Head of caudate nucleus (tissue), 42 donors: ENCODE measurements at places on chromosomes 3 and 15.

DNA sequence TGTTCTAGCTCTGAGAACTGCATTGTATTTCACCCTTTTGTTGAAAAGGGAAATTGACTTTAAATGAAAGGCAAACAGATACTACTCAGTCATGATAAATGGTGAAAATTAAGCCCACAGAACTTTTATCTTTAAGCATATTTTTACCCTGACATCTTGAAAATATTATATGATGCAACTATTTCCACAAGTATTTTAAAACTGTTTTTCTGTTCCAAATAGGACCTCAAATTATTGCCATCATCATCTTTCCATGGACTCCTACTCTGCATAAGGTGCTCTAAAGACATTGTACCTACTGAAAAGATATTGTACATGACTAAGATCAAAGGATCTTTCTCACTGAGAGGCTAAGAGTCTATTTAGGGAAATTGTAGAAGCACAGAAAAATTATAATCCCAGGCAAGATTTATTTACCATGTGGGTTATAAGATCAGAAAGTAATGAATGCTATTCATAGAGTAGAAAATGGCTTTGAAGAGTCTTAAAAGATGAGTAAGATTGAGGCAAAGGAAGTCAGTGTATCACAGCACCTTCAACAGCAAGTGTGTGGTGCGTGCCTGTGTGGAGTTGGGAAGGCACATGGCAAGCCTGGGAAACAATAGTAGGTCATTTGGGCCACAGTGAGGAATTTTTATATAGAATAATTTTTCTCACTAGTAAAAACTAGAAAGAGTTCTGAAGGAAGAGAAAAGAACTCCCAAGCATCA is 68.8 kb downstream of the VGLL3 start:
- no peak for DNase-seq

- no peak for DNase-seq
These were observed 74.4 kb upstream of the KLF13 start for GRCh38 chr15:31252171-31252785.

- peak; percentile 85 for DNase-seq
These were observed 17.7 kb downstream of the CPN2 start for GRCh38 chr3:194333212-194333980.

- DNase-seq = no peak
These were observed 109.3 kb downstream of the CBLB start for GRCh38 chr3:105759442-105760078.

GRCh38 chr3:184953401-184953800 is 141.4 kb downstream of the VPS8 start:
- no peak for DNase-seq

DNA sequence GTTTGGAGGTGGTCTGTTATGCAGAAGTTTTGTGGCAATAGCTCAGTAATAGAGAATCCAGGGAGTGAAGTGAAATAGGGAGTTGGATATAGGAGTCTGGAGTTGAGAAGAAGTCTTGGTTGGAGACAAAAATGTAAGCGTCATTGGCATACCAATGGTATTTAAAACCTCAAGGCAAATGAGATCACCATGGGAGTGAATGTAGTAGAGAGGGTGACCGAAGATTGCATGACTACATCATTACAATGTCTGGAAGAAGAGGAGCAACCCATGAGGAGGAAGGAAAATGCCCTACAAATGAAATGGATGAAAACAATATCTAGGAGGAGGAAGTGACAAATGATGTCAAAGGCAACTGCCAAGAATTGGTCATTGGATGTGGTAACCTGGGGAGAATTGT is 54.4 kb downstream of the CNTN4 start:
- DNase-seq = no peak

- DNase-seq = no peak
These were observed 125.5 kb upstream of the PRR20G start for GRCh38 chr3:127413318-127413673.

DNA sequence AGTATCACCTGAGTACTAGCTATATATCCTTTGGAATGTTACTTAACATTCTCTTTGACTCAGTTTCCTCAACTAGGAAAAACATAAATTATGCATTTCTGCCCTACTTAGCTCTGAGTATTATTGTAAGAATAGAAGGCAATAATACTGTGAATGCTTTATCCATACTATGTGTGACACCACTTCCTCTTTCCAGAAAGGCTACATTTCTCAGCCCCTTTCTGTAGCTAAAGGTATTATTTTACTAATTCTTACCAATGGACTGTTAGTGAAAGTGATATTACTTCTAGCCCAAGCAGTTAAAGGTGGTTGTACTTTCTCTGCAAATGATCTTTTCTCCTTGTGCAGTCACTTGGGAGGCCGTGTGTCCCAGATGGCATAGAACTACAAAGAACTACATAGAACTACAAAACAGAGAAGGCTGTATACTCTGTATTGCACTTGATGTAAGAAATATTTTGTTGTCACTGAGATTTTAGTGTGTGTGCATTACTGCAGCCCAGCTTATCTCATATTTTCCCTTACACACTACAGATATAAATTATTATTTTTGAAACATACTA is 35.1 kb downstream of the MYH15 start:
- DNase-seq = no peak

DNA sequence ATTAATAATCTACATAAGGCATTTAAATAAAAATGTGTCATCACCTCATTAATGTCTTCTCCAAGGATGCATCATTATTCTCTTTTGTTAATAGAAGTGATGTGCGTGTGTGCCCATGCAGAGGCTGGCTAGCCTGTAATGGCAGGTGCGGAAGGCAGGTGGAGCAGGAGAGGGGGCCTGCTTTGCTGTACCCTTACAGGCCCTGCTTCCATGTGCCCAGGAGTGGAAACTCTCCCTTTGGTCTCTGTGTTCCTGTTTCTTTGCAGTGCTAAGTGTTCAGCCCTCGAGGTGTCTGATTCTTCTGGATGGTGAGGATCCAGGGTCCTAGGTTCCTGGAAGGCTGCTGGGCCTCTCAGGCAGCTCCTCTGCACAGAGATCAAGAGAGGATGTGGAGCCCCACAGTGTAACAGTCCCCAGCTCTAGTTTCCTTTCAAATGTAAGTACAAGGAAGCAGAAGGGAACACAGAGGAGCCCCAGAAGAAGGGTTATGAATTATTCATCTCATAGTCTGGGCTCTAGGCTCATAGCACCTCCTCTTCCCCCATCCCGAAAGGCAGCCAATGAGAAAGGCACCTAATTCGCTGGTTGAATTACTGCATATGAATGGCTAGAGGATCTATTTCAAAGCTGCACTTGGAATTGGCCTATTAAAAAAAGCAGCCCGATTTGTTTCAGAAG is 39.2 kb upstream of the AGBL1 start:
- DNase-seq = peak; percentile 35

- DNase-seq = no peak
These were observed 131.4 kb downstream of the THRB start for GRCh38 chr3:24363242-24363641.

DNA sequence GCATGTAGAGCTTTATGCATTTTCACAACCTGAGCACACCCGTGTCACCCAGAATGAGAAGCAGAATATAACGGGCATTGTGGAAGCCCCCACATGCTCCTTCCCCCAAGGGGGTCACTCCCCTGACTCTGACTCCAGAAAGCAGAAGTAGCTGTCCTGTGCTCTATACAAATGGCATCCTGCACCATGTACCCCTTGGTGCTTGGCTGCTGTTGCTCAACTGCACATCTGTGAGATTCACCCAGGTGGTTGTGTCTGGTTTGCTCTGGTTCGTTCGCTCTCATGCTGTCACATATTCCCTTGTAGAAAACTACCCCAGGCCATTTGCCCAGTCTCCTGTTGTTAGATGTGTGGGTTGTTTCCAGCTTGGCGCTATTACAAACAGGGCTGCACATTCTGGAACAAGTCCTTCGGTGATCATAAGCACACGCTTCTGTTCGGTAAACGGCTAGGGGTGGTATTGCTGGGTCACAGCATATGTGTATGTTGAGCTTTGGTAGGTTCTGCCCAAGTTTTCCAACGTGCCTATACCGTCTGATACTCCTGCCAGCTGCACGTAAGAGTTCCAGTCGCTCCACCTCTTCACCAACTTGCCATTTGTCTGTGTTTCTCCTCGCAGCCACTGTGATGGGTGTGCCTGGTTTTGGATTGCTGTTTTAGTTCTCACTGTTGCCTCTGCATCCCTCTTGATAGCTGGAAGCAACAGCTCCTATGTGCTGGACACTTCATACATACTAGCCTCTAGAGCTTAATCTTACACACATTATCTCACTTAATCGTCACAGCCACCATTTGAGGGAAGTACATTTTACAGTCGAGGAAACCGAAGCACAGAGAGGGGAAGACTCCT is 65.4 kb upstream of the SLC6A6 start:
- DNase-seq = no peak

DNA sequence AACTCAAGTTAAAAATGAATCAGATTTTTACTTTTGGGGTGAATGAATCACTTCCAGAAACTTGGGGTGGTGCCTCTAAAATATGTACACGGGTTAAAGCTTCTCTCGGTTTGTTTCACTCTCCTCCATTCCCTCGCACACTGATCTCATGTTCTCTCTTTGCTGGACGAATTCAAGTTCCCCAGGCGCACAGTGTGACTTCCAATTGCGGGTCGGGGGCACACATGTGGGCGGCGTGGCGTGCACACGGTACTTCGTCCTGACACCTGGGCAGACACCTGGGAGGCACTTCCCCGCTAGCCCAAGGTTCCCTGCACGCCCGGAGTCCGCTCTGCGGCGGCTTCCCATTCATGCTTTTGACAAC is 692 bp downstream of the SCAANT1 start:
- no peak for DNase-seq

- DNase-seq = no peak
These were observed 56.5 kb upstream of the GATA2 start for GRCh38 chr3:128549283-128550112.

GRCh38 chr3:45644063-45644790 is 45.0 kb upstream of the SACM1L start:
- DNase-seq = no peak

- DNase-seq = peak; percentile 77
These were observed 48.3 kb downstream of the SERPINI1 start for GRCh38 chr3:167783781-167784180.

- DNase-seq = no peak
These were observed 85.9 kb downstream of the FAIM start for GRCh38 chr3:138694287-138695007.

DNA sequence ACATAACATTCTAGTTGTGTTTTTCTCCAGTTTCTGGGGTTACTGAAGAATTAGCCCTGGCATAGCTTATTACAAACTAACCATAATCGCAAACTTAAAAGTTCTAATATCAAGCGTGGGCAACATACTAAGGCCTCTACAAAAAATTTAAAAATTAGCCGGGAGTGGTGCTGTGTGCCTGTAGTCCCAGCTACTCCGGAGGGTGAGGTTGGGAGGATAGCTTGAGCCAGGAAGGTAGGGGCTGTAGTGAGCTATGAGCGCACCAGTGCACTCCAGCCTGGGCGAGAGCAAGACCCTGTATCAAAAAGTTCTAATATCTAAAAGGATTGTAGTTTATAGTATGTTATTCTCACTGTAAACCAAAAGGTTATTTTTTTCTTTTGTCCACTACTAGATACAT is 1.1 kb downstream of the OIP5 start:
- DNase-seq = no peak

- no peak for DNase-seq
These were observed 126.5 kb downstream of the ZNF385D start for GRCh38 chr3:21624524-21624923.

DNA sequence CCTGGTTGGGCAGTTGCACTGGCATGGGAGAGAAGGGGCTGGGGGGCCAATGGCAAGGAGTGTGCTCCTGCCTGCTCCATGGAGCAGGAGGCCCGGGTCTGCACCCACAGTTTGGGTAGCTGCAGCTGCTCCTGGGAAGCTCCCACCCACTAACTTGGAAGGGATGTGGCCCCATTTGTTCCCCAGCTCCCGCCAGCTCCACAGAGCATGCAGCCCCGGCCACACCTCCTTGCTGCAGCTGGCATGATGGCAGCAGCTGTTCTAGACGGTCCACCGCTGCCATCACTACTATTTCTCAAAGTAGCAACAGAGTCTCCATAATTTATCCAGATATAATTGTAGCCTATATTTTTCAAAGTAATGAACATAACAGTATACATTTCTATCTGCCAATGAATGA is 65.8 kb downstream of the PIK3CB start:
- DNase-seq = no peak
